ENCODE measurements at places on chromosomes 16 and 17.

- DNase-seq, result no peak
Observed at GRCh38 chr17:7513850-7514419, 29.8 kb downstream of the POLR2A start.

DNA sequence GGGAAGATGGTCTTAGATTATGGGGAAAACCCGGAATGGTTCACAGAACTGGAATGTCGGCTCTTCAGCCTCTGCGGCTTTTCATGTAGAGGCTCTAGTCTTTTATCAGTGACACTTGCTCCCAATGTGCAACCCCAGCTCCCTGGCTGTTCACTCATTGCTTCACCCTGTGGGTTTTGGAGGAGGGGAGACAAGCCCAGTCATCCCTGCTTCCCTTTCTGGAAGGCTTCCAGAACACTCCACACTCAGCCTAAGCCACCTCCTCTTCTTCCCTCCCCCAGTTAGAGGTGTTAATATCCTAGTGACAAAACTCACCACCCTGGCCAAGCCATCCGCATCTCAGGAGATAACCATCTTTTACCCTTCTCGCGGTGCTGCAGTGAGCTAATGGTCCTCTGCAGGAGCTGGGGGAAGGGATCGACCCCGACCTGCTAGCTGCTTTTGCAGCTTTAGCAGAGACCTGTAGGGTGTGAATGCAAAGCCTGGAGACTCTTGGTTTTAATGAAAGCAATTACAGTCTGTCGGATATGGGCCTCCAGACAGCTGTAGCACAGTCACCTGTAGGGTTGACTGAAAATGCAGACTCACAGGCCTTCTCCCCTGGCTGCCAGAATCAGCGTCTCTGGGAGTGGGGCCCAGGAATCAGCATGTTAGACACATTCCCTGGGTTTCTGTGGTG is 24.3 kb upstream of the LASP1NB start:
- no peak for DNase-seq

- DNase-seq, result no peak
Observed at GRCh38 chr17:51046514-51047384, 73.9 kb downstream of the SPAG9 start.

- DNase-seq, result no peak
Observed at GRCh38 chr17:47641202-47641601, 8.5 kb upstream of the KPNB1 start.

GRCh38 chr17:73678999-73679398 is 34.8 kb upstream of the SDK2 start:
- no peak for DNase-seq

GRCh38 chr16:88131256-88131655 is 180.0 kb downstream of the BANP start:
- no peak for DNase-seq

DNA sequence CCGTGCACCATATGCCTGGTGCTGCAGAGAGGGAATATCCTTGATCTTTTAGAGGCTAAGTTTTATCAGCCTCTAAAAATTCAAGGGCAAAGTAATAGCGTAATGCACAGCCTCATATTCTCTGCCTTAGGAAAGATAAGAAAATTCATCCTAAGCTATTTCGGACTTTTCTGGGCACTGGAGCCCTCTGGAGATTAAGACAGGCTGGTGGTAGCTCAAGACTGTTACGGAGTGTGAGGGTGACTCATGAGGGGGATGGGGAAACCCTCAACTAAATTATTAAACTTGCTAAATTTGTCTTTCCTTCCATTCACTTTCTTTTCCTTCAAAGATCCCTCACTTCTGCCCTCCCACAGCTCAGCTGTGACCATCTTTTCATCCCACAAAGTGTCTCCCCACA is 73.3 kb downstream of the RPH3AL start:
- no peak for DNase-seq

GRCh38 chr16:5175266-5175665 is 77.7 kb upstream of the EEF2KMT start:
- DNase-seq, result no peak

DNA sequence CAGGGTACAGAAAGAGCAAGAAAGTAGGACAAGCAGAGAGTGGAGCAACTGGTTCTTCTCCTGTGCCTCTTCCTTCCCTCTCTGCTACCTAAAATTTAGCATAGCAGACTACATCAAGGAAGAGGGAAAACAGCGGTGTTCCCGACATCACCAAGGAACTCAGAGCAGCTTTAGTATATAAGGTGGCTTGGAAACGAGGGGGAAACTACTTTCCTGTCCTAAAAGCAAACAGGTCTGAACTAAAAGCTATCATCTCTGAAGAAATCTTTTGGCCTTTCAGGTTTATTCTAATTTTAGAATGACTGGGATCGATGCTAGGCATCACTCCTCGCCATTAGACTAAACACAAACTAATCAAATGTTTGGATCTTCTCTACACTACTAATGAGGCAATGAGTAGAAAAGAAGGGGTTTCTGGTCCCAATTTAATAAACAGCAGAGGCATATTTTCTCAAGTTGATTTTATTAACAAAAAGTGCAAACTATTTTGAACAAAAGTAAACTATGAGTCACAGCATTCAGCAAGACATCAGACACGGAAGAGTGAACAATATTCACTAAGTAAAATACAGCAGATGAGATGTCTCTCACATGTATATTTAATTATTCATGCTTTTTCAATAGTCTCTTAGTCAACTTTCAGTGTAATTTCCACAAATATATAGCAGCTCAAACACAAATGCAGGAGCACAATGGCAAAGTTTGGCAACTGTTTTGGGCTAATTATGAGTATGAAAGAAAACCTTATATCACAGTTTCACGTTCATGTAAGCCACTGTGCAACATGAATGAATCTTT is 108.7 kb downstream of the TRIM37 start:
- no peak for DNase-seq

GRCh38 chr16:55488306-55488705 is 9.3 kb downstream of the MMP2 start:
- DNase-seq, result no peak

DNA sequence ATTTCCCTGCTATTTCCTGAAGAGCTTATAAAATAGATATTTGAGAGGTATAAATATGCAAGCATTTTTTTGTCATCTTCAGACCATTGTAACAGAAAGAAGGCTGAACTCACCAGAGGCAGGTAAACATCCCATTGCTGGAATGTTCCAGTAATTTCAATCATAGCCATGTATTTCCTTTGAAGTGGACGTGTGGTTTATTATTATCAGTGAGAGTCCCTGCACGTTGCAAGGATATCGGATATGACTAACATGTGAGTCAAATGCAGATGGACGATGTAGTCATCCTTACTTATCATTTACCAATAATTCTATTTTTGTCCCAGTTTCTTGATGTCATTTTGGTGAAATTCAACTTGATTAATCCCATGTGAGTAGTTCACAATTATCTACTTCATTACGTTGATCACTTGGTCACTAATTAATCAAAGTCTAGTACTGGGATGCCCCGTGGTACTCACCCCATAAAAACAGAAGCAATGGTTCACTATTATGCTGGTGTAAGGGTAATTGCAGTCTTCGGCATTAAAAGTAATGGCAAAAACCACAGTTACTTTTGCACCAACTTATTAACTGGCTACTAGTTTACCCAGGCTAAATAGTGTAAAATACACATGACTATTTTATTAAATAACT is 89.5 kb downstream of the VAT1L start:
- DNase-seq, result no peak

DNA sequence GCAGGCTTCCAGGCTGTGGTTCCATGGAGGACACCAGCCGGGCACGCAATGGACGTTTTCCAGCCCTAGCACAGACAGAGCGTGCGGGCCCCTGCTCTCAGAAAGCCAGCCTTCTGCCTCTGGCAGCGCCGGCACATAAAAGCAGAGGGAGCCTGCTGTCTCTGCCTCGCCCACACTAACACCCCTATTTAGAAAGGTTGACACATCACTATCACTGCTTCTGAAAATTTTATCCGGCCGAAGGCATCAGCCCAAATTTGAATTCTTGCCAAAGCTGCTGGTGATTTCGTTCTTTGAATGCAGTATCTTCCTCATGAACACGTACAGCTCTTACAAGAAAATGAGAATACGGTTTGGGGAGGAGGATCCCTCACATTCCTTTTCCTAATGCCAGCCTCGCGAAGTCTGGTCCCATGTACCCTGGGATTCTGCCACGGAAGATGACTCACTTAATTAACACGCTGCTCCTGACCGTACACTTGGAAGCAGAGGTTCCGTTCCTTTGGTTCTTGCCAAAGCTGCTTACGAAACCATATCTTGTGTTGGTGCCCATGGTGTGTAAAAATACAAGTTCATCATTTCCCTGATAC is 1.3 kb upstream of the RAB11FIP3 start:
- DNase-seq, result no peak

GRCh38 chr17:7004398-7005253 is 7.8 kb upstream of the RNASEK start:
- no peak for DNase-seq

DNA sequence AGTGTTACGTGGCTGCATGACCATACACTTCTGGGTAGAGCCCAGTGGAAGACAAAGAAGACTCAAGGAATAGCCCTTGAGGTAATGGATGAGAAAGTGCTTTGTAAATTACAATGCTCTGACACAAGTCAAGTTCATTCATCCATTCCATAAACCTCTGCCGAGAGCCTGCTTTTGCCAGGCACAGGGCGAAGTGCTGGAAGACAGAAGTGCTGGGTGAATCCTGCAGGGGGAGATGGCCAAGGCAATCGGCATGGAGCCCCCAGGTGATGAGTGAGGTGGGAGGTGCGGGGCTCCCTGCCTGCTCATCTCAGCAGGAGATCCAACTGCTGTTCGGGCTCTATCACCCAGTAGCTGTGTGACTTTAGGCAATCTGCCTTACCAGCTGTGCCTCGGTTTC is 2.8 kb upstream of the SOCS3 start:
- DNase-seq, result no peak

DNA sequence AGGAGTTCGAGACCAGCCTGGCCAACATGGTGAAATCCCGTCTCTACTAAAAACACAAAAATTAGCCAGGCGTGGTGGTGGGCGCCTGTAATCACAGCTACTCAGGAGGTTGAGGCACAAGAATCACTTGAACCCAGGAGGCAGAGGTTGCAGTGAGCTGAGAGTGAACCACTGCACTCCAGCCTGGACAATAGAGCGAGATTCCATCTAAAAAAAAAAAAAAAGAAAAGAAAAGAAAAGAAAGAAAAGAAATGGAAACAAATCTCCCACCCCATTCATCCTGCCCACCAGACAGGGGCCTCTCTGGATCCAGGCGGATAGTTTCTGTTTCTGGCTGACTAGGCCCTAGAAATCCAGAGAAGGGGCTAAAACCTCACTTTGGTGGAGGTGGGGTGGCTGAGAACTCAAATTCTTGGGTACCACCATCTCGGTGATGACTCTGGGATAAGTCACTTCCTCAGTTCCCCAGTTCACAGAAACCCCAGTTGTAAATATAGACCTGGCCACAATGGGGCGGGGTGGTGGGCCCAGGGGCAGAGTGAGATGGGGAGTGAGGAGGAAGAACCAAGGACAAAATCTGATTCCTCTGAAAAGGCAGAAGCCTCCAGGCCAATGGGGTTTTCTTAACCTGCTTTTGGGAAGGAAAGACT is 22.2 kb downstream of the SOCS1 start:
- DNase-seq, result peak; percentile 38

DNA sequence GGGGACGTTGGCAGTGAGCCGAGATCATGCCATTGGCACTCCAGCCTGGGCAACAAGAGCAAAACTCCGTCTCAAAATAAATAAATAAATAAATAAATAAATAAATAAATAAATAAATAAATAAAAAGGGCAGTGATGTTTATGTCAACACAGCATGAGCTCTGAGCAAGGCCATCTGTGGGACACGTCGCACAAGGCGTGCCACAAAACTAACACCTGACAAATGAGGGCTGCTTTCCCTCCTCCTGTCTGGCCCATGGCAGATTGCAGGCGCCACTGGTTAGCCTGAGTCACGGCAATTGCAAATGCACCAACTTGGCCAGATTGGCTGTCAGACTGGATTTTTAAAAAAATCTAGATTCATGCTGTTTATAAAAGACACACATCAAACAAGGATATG is 25.9 kb upstream of the SPNS3 start:
- DNase-seq, result no peak

GRCh38 chr17:83080579-83080857 is 1.1 kb downstream of the METRNL start:
- no peak for DNase-seq

DNA sequence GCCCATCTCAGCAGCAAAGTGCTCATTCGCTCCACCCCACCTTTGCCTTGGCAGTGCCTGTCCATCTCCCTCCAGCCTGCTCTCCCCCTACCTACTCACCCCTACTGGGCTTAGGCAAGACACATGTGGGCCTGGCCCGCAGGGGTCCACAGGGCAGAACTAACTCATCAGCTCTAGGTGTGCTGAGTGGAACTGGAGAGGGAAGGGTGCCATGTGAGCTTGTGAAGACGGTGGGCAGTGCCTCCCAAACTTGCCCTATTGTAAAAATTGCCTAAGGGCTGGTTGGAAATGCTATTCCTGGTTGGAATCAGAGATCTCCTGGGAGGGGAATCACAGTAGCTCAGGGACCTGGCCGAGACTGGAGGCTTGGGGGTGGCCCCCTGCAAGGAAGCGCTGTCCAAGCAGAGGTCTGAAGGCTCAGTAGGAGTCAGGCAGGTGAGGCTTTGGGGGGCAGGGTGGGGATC is 29.1 kb upstream of the TNS4 start:
- no peak for DNase-seq

DNA sequence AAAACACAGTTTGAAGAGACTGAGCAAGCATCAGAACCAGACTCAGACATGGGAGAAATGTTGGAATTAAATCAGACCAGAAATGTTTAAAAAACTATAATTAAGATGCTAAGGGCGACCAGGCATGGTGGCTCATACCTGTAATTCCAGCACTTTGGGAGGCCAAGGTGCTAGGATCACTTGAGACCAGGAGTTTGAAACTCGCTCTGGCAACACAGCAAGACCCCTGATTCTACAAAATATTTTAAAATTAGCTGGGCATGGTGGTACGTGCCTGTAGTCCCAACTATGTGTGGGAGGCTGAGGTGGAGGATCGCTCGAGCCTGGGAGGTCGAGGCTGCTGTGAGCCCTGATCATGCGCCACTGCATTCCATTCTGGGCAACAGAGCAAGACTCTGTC is 160.3 kb downstream of the COPRS start:
- DNase-seq, result no peak

- peak; percentile 80 for DNase-seq
Observed at GRCh38 chr17:16217002-16217635, at the start of gene PIGL. PIGL (plus strand) TSS chr17:16217210; CDS start chr17:16217227, 17 bp downstream.

DNA sequence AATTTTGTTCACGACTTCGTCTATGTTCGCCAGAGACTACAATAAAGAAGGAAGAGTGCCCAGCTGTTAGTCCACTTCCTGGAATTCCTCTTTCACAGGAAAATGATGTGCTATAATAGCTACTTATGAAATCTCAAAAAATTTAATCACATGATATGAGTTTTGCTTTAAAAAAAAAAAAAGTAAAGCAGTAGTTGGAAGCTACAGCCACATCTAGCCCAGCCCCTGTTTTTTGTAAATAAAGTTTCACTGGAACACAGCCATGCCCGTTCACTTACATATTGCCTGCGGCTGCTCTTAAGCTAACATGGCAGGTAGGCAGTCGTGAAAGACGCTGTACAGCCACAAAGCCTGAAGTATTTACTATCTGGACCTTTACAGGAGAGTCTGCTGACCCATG is 15.3 kb downstream of the VPS53 start:
- DNase-seq, result no peak

GRCh38 chr17:8894202-8894671 is 26.8 kb upstream of the PIK3R6 start:
- no peak for DNase-seq
